Stromal cell of bone marrow (primary cell): ENCODE measurements at places on chromosomes 2 and 18.

DNA sequence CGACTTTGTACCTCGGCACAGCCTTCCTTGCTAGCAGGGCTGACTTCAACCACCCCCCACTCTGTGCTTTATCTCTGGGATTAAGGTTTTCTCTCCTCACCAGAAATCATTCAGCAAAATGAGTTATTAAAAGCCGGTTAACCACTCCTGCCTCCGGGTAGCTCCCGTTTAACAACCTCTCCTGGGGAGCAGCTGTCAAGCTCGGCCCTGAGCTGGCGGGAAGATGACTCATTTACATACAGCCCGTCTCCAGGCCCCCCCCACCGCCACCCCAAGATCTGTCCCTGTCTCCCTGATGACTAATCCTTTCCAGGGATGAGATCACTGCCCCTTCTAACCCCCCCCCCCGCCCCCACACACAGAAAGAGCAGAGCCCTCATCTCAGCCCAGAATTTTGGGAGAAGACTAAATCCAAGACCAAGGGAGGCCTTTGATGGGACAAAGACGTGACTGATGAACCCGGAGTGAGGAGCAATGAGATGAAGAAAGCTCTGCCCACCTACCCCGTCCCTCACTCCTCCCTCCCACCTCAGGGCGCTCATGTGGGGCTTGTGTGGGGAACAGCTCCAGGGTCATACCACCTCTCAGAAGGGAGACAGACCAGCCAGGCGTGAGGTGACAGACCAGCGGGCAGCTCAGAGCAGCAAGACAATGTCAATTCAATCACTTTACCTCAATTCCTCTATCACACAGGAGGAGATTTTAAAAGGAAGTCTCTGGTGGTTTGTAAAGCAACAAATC is 131.4 kb downstream of the MSH2 start:
- DNase-seq = peak; percentile 89

DNA sequence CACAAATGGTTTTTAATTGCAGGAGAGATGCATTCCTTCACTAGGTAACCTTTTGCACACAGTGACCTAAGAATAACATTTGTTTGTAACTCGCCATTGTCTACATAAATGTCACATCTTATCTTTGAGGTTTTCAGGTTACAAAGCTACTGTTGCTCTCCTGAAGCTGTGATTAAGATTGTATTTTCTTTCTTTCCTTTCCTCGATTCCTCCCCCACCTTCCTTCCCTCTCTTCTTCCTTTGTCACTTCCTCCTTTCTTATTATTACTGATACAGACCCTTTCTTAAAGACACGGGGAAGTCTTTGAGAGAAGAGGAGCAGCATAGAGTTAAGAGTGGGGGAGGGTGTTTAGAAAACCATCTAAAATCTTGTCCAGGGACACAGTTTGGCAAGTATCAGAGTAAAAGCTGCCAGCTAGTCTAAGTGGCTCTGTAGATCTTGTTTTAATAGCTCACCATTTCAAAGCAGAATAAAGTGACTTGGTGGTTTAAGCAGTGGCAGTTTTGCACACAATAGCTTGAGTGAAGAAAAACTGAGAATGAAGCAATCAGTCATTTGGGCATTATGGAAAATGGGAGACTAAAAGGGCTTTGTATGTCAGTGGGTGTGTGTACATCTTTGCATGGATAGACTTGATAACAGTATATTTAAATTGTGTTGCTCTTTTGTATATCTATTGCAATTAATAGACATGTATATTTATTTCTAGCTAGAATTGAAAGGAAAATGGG is 10.9 kb downstream of the CERS6 start:
- no peak for DNase-seq

DNA sequence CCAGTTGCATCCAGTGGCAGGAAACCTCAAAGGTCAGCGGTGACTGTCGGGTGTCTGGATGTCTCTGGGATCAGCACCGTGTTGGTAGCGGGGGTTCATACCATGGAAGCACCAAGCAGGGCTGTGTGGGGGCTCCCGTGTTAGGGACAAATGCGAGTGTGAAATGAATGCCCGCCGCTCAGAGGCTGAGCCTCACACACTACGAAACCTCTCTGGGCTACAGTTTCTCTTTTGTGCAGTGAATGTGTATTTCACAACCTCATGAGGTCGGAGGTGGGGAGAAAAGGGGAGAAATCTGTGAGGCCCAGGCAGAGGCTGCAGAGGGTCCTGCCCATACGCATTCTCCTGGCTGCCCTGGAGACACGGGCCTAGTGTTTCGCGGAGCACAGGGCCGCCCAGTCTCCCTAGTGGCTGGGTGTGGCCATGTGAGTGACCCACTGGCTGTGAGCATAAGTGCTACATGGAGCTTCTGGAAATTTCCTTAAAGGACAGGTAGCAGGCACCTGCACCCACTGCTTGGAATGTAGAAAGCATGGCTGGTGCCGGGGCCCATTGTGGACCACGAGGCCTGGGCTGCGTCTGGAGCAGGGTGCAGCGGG is 138.0 kb upstream of the GLI2 start:
- no peak for DNase-seq

- DNase-seq = no peak
Observed at GRCh38 chr2:240596491-240596931, 10.0 kb downstream of the CAPN10 start.

GRCh38 chr2:54966165-54966832 is 84.0 kb downstream of the RTN4 start:
- DNase-seq = no peak

DNA sequence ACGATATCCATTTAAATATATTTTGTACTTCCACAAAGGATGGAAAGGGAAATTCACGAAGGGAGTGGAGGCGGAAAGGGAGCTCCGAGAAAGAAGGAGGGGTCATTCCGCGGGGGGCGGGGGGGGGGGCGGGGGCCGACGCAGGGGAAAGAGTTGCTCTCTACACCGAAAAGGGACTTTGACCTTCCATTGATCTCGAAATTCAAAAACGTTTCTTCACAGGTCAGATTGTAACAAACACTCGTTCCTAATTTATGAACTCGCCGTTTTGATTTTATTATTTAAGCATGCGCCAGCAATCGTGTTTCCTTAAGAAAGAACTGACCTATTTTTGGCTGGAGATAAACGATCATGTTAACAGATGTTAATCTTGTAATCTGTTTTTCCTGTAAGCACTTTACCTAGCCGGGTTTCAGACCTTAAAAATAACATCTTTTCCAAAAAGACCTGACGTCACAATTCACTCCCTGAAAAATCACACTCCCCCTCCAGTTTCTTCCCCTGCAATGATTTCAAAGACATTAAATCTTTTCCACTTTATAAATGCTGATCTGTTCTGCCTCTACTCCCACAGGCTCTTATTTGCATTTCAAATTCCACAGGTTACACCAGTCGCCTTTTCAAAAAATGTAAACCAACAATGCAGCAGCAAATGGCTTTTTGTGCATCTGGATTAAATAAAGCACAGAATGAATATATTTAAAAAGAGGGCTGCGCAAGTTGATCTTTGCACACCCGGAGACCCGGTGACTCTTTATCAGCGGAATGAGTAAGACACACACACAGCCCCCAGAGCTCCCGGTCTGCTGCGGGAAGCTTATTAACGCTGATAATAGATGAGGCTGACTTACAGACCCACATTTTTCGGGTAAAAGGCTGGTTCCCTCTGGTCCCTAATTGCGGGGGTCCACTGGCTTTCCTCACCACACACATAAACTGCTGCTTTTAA is 1.6 kb downstream of the ZNF516 start:
- DNase-seq = no peak

DNA sequence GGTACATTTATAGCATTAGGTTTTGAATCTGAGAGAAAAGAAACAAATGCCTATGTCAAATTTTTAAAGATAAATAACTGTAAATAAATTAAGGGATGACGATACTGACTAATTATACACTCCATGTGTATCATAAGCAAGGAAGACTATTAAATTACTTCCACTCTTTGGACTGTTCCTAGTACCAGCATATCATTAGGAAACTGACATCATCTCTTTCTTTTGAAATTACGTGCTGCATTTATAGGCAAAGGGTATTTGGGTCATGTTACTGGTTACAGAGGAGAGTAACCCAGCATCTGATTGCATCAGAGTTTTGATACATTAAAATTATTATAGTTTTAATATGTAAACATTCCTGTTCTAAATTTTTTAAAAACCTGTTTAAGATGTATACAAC is 309.7 kb downstream of the XIRP2 start:
- DNase-seq = no peak
